ENCODE measurements at places on chromosomes 3 and 15.

DNA sequence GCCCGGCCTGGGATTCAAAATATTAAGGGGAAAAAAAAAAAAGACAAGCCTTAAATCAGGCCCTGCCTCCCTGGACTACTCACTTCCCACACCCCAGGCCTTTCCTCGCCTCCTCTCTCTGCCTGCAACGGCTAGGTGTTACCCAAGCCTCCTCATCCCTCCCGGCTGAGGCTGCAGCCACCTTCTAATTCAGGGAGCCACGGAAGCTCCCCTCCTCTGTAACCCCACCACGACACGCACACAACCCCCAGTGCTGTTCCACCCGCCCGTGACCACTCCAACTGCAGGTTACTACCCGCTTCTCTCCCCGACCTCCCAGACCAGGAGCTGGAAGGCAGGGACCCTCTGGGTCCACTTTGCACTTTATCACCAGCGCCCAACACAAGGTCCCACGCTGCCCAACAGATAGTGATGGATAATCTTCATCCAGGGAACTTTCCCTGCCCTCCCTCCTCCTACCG is 936 bp downstream of the KIF7 start:
- peak; percentile 64 for DNase-seq

- DNase-seq = no peak
Measured at GRCh38 chr3:123078101-123078500, 11.3 kb downstream of the PDIA5 start.

GRCh38 chr15:93583968-93584367 is 495.0 kb upstream of the RGMA start:
- DNase-seq = no peak

GRCh38 chr15:85340321-85340665 is 40.1 kb upstream of the AKAP13 start:
- DNase-seq = peak; percentile 55

DNA sequence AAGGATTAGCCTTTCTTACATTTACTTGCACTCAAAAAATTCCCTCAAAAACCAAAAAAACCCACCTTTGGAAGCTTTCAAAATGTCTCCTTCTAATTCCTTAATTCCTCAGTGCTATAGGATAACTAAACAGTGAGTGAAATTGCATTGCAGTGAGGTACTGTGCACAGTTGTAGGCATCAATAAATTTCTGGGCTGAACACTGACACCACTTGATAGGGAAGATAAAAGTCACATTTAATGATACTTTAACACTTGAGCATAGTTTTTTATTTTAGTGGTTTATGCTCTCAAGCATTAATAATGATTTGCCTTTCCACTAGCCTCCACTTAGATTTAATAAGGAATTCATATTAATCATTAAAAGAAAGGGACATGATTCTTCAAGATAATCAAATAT is 52.3 kb downstream of the MAP2K5 start:
- no peak for DNase-seq

DNA sequence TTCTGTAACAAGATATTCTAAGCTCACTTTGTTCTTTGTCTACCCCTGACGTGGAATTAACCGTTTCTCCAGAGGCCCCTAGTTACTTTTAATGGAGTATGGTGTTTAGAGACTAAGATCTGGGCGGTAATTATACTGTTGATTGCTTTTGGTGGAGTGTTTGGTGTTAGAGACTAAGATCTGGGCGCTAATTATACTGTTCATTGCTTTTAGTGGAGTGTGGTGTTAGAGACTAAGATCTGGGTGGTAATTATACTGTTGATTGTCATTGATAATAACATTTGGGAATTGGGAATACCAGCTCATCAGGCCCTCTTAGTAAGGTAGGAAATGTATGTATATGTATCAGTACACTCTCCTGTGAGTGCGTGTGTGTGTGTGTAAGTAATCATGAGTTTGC is 66.6 kb downstream of the LMLN start:
- no peak for DNase-seq

GRCh38 chr3:30751610-30752299 is 142.7 kb downstream of the GADL1 start:
- peak; percentile 53 for DNase-seq

GRCh38 chr3:64454179-64454578 is 228.9 kb upstream of the PRICKLE2 start:
- peak; percentile 84 for DNase-seq

DNA sequence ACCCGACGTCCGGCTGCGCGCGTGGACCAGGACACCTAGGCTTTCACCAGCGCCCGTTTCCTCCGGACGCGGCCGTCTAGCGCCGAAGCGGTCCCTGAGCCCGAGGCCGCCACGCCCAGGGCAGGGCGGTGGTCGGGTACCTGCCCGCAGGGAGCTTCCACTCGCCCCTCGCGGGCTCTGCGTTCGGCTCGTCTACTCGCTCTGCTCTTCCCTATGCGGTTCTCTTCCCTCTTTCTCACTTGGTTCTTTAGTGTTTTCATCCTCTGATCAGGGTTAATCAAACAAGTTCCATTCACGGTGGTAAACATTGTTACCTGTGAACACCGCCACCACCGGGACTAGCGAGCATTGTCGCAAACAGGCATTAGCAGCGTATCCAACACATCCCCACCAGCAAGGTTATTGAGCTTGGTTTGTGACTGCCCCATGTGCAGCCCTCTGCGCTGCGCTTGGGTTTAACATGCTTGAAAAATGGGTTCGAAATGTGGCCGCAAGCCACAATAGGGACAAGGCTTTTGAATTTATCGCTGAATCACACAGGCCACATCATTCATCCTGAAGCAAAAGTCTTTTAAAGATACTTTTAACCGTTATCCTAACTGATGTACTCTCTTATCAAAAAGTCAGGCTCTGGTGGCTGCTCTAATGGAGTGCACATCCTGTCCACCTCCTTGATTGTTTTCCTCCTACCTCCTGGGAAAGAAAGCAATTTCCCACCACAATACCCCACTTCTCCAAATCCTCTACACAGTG is 843 bp upstream of the CD47 start:
- DNase-seq = no peak

DNA sequence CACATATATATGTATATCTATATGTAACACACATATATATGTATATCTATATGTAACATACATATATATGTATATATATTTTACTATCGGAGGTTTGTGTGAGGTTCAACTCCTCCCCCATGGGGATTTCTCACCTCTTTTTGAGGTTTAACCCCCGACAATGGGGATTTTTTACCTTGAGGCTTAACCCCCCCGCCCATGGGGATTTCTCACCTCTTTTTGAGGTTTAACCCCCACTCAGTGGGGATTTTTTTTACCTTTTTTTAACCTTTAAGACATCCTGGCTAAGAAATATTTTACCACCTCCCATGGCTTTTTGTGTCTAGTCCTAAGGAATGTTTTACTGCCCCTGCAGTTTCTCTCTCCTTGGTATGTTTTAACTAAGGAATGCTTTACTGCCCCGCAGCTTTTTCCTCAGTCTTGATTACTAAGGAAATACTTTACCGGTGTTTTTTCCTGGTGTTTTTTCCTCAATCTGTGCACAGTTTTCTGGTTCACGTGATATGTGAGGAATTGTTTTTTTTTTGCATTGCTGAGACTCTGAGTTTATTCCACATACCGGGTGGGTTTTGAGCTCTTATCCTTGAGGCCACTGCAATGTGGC is 185.2 kb downstream of the KLF13 start:
- no peak for DNase-seq

- no peak for DNase-seq
Measured at GRCh38 chr15:40854161-40854560, 10.3 kb downstream of the SPINT1 start.

GRCh38 chr3:67389176-67389575 is 265.2 kb downstream of the SUCLG2 start:
- peak; percentile 54 for DNase-seq

DNA sequence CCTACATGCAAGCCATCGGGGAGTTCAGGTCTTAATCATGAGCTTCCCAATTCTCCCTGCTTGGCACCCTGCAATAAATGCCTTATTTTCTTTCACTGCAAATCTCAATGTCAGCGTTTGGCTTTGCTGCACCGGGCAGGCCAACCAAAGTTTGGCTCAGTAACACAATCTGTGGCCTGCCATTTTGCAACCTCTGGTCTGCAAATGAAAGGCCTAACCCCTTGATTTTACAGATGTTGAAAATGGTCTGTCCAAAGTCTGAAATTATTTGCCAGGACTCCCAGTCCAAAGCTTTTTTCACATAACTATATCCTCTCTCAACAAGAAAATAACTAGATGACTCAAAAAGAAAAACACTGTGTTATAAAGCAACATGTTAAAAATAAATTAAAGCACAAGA is 34.0 kb upstream of the LEKR1 start:
- DNase-seq = no peak

- peak; percentile 44 for DNase-seq
Measured at GRCh38 chr3:119329551-119329950, 35.4 kb downstream of the ARHGAP31 start.

- DNase-seq = no peak
Measured at GRCh38 chr3:104582092-104582491, 784.6 kb upstream of the ALCAM start.

- no peak for DNase-seq
Measured at GRCh38 chr3:16024548-16024947, 149.9 kb upstream of the GALNT15 start.

GRCh38 chr15:79071901-79072300 is 18.7 kb downstream of the RASGRF1 start:
- DNase-seq = no peak

DNA sequence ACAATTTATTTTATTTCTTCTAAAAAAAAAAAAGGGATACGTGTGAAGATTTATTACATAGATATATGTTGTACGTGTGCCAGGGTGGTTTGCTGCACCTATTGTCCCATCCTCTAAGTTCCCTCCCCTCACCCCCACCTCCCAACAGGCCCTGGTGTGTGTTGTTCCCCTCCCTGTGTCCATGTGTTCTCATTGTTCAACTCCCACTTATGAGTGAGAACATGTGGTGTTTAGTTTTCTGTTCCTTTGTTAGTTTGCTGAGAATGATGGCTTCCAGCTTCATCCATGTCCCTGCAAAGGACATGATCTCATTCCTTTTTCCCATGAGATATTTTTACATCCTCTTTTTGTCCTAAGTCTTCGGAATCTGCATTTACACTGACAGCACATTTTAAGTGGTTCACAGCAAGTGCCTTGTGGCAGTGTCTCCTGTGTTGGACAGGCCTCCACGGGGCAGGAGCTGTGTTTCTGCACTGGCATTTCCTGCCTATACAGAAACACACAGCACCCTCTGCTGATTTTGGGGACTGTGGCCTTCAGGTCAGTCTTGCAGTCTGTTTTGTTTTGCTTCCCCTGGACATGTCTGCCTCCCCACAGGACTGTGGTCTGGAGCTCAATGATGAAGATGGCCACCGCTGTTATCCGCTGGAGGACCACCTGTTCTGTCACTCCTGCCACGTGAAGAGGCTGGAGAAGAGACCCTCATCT is 12.7 kb upstream of the SACM1L start:
- no peak for DNase-seq

DNA sequence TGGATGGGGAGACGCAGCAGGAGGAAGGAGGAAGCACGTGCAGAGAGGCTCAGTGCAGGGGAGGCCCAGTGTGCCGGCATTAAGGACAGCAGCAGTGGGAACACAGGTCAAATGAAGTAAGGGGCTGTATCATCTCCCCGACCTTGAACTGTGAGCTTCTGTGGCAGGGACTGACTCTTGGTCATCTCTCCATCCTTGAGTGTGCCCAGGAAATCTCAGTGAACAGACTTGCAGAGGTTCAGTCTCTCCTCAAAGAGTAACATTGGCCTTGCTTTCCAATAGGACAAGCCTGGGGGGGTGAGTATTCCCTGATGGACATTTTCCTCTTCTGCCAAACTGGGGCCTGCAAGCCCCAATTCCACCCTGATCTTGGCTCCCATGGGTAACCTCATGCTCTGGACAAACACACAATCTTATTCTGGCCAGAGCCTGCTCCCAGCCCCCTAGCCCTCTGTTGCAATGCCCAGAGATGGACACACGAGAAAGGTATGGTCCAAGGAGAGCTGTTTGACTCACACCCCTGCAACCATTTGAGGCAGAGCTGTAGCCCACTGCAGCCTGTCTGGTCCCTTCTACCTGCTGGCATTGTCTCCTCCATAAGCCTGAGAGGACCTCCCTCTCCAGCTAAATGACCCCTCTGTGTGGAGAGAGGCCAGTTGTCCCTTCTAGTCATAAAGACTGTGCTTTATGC is 50.9 kb downstream of the TLE3 start:
- DNase-seq = peak; percentile 47

GRCh38 chr3:4069796-4070195 is 233.4 kb upstream of the SETMAR start:
- no peak for DNase-seq

- no peak for DNase-seq
Measured at GRCh38 chr15:26771578-26772153, 1.2 kb downstream of the GABRB3 start.

DNA sequence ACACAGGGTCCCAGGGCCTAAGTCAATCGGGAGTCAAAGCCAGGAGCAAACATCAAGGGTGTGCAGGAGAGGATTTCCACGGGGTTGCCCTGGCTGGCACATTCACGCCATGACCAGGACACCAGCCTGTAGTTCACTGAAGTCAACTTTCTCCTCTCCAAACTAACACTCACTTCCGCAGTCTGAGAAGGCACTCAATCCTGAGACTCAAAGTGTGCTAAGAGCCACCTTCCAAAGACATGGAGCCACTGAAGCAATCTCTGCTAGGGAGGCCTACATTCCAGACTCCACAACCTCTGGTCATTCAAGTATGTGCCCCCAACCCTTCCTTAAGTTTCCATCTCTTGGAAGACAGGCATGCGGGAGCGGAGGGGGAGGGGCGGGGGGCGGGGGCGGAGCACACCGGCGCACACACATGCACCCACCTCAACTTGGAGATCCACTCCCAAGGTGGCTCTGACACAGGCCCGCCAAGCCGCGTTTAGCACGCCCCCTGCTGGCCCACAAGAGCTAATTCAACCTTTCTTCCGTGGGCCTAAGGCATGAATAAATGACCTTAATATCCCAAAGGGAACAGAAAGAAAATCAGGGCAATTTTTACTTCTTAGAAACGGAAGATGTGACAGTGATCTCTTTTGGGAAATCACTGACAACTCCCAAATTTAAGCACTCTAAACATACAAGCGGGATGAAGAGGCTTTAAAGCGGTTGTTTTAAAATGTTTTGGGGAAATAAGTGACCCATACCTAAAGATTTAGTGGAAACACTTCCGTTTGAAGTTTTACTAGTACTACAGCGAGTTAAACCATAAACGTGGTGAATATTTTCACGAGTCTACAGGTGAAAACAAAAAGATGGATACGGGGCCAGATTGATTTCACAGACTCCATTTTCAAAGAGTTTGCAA is 162.5 kb upstream of the CHRNA7 start:
- peak; percentile 24 for DNase-seq

DNA sequence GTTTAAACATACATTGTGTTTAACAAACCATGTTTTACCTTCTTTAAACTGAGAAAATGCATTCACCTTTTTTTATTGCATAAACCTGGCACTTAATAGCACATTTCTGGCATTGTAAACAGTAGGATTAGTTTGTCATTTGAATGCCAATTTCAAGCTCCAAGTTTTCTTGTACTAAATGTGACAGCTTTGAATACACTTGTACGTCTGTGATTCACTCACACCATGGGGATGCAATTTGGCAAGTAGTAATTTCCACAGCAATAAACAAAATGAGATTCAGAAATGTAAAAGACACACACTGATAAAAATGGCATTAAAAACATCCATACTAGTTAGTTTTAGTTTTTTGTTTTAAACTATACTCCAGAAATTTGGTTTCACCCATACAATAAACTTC is 598.9 kb downstream of the SI start:
- DNase-seq = no peak

- no peak for DNase-seq
Measured at GRCh38 chr3:94593526-94594150, 530.8 kb downstream of the NSUN3 start.

All from amniotic epithelial cell (primary cell).